ENCODE measurements at places on chromosomes 11 and 22. TPM values are rescaled to one million over a fixed set of nuclear protein-coding genes. Genes with fewer than 3 reads are reported as not detected.

- DNase-seq, result no peak
Observed at GRCh38 chr22:45896153-45896951, 80.6 kb downstream of the WNT7B start.

GRCh38 chr11:13680501-13681264, 12.2 kb downstream of the FAR1 start:
- DNase-seq, result no peak

GRCh38 chr22:26131589-26132154, 37.6 kb upstream of the SEZ6L start:
- no peak for DNase-seq

The HMOX1 gene
- total RNA-seq, result 14.9 TPM

- DNase-seq, result no peak
Observed at GRCh38 chr22:43473031-43473430, 61.2 kb downstream of the MPPED1 start.

The DDX25 gene
- not detected for total RNA-seq

GRCh38 chr11:2308713-2309112, 6.9 kb downstream of the TSPAN32 start:
- no peak for DNase-seq
